ENCODE measurements at places on chromosomes 7 and 10.

DNA sequence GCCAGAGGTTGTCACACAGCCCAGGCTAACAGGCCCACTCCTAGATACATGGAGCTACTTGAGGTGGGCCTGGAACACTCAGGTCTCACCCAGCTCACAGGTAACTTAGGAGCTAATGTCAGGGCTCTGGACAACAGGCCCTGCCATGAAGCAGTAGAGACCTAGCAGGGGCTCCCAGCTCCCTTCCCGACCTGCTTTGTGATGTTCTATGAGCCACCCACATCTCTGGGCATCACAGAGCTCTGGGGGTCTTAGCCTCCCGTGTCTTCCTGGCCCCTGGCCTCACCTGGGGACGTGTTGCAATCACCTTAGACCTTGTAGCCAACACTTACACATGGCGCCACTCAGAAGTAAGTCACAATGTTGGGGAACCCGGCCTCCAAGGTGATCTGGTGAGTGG lies 12.4 kb downstream of the WDFY4 start:
- DNase-seq = no peak

GRCh38 chr7:128347647-128348097 lies 4.0 kb upstream of the RBM28 start:
- DNase-seq = no peak

DNA sequence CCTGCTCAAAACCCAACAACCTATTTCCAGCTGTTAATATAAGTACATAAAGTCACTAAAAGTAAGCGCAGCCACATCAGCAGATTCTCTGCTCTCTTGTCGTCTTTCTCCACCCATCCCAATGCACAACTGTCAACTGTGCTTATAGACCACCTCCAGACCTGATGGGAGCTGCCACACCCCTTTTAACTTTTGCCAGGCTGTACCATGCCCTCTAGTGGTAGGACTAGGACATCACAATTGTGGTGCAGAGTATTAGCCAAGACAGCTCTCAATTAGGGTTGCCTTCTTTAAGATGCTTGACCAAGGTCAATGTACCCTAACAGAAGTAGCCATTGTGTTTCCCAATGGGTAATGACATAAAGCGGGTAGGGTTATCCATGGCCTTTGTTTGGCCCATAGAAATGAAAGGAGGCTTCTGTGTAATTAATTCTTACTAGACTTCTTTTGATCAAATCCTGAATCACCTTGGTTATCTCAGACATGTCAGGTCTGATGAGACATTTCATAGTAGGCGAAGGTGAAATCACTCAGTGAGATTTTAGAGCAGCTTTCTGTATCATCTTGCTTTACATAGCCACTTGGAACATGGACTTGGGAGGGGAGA lies 68.1 kb downstream of the SCRN1 start:
- peak; percentile 13 for DNase-seq

- DNase-seq = no peak
These were observed 52.6 kb downstream of the SH3PXD2A start for GRCh38 chr10:103802637-103803353.
